ENCODE measurements at places on chromosomes 4 and X.

DNA sequence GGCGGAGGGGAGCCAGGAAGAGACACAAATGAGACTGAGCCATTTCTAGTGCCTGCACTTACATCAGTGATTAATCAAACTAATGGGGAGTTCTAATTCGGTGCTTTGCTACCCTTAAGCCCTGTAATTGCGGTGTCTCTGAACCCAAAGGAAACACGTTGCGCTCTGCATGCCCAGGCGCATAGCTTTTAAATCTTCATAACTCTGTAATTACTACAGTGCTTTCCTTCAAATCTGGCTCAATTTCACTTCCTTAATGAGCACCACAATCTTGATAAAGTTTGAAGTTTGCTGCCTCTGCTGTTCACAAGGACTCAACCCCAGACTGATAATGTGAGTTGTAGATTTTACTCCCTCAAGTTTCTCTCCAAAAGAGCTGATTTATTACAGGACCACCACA is 5.7 kb upstream of the NHS start:
- no peaks in the 10 kb centered on the region for H3K27me3 ChIP-seq
- no peak overlapping the region for H3K27ac ChIP-seq
- no peaks in the 10 kb centered on the region for H3K36me3 ChIP-seq
- no peak for DNase-seq
- no peak overlapping the region for H3K4me3 ChIP-seq

DNA sequence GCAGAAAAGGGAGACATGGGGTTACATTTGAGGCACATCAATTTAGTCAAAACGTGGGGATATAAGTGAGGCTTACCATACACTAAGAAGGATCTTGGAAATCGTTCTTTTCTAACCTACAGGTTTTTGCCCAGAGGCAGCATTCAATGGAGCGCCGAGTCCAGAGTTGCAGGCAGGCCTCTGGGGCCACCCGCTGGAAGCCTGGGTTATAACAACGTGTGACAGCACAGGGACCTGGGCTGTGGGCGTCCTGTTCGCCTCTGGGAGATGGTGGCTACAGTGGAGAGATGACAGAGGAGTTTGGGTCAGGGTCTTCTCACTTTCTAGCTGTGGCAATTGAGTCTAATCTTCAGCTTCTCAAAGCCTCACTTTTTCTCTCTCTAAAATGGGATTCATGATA is 53.9 kb downstream of the ENPP6 start:
- H3K36me3 ChIP-seq = no peaks in the 10 kb centered on the region
- H3K4me3 ChIP-seq = no peak overlapping the region
- no peak overlapping the region for H3K27ac ChIP-seq
- no peak for DNase-seq
- peaks cover 86% of the 10 kb centered on the region for H3K27me3 ChIP-seq

DNA sequence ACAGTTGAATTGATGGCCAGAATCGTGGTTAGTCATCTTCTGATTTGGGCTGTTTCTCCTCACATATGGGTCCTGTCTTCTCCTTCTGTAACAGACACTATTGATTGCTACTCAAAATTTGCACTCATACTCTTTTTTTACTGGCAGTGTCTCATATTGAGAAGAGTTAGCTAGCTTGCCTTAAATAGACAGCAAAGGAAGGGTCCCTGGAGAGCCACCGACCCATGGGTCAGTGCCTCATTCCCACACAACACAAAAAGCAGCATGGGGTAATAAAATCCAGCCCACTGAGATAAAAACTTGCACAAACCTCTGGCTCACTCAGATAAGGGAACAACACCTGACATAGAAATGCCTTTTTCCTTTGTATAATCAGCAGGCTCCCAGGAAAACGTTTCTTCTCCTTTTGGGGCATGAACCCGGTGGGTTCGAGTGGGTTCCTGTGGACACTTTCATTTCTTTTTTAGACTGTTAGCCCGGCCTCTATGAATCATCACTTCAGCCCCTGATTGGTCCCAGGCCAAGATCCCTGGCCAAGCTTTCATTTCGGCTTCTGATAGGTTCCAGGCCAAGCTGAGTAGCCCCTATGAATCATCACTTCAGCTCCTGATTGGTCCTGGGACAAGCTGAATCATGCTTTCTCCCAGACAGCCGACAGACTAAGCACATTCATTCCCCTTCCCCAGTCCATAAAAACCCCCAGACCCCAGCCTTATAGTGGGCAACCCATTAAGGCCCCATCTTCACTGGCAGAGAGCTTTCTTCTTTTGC is 408.1 kb downstream of the DCAF12L2 start:
- H3K36me3 ChIP-seq = no peaks in the 10 kb centered on the region
- no peaks in the 10 kb centered on the region for H3K4me1 ChIP-seq
- H3K27me3 ChIP-seq = no peaks in the 10 kb centered on the region
- H3K4me3 ChIP-seq = no peak overlapping the region

GRCh38 chr4:6908432-6909112 is 1.1 kb upstream of the TBC1D14 start:
- no peak for DNase-seq
- H3K4me3 ChIP-seq = peak overlapping the region; percentile 81
- H3K27ac ChIP-seq = peak overlapping the region; percentile 60
- H3K36me3 ChIP-seq = peaks cover 9% of the 10 kb centered on the region

DNA sequence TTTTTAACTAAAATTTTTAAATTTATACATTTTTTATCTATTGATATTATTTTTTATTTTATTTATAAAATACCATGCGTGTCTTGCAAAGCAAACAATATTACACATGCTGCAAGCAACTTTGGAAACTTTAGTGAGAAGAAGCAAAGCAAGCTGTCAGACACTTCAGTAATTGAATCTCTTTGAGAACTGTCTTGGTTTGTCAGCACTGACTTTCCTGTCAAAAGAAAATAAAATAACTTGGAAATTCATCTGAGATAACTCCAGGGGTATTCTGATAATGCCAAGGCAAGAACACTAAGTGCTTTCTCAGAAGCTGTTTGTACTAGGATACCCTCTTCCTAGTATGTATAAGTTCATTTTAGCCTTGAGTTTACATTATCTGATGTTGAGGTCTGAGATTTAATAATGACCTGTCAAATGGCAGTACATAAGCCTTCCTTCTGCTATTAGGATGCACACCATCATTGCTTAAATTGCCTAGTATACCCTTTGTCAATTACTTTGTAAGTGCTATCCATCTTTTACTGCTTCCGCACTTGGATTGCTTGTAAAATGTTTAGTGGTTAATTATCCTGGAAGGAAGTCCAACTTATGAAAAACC is 624.2 kb upstream of the AGA start:
- no peaks in the 10 kb centered on the region for H3K27me3 ChIP-seq
- H3K27ac ChIP-seq = no peak overlapping the region
- DNase-seq = no peak
- no peak overlapping the region for H3K4me3 ChIP-seq
- no peaks in the 10 kb centered on the region for H3K4me1 ChIP-seq

- peaks cover 6% of the 10 kb centered on the region for H3K36me3 ChIP-seq
- peak overlapping the region; percentile 12 for H3K4me3 ChIP-seq
- H3K27ac ChIP-seq = no peak overlapping the region
- DNase-seq = no peak
- H3K27me3 ChIP-seq = no peaks in the 10 kb centered on the region
- no peaks in the 10 kb centered on the region for H3K4me1 ChIP-seq
These were observed 108.4 kb downstream of the ANTXR2 start for GRCh38 chr4:79964400-79965211.

- peaks cover 74% of the 10 kb centered on the region for H3K36me3 ChIP-seq
- H3K27ac ChIP-seq = no peak overlapping the region
- H3K4me1 ChIP-seq = no peaks in the 10 kb centered on the region
- H3K27me3 ChIP-seq = no peaks in the 10 kb centered on the region
- no peak overlapping the region for H3K4me3 ChIP-seq
These were observed 98.1 kb downstream of the CNOT6L start for GRCh38 chr4:77721073-77721472.

DNA sequence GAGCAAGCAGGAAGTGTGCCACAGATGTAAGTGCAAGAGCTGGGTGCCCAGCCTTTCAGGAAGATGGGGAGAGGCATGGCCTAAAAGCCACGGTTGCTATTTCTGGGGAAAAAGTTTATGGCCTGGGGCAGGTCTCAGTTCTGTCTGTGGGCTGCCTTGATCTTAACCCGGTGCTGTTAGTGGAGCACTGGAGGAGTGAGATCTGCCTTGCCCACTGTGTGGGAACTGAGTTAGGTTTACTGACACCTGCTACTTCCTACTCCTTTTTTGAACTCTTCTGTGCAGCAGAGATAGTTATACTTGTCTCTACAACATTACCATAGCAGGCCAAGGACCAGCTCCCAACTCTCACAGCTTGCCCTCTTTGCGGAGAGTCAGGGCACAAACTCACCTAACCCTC is 76.5 kb downstream of the ITM2A start:
- no peak for DNase-seq
- H3K36me3 ChIP-seq = peaks cover 6% of the 10 kb centered on the region
- no peaks in the 10 kb centered on the region for H3K4me1 ChIP-seq
- no peak overlapping the region for H3K27ac ChIP-seq
- no peak overlapping the region for H3K4me3 ChIP-seq

DNA sequence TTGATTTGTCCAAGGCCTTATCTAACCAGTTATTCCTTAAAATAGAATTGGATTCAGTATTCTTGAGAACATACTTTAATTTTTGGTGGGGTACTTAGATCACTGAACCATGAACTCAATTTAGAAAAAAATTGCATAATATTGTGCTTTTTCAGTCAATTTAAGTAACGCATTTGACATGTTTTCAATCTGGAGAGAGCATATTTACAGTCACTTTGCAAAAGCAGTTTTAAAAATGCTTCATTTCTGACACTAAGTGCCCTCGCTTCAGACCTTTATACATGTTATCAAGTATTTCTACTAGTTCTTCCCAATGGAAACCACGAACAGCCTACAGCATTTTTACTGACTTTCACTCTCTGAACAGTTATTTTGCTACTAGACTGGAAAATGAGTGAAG is 257.1 kb upstream of the NDST4 start:
- no peak for DNase-seq
- H3K4me1 ChIP-seq = no peaks in the 10 kb centered on the region
- no peaks in the 10 kb centered on the region for H3K27me3 ChIP-seq
- no peak overlapping the region for H3K4me3 ChIP-seq

All from effector memory CD8-positive, alpha-beta T cell (primary cell).